Activated naive CD4-positive, alpha-beta T cell treated with Interleukin-2 at 50 U/mL for 16 hours (primary cell): ENCODE measurements at places on chromosomes 2 and 18.

DNA sequence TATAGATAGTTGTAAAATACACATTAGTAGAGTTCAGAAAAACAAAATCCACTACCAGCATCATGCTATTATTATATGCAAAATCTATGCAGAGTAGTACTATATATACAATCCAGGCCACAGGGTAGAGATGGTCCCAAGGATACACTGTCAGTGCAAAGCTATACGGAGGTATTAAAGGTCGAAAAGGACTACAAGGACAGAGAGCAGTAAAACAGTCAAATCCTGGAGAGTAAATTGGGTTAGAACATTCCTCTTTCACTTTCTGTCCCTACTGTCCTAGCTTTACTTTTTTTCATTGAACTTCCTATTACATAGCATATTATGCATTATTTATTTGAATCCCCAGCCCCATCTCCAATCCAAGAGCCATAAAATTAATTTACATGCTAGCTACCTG is 39.7 kb upstream of the SDC1 start:
- no peak for DNase-seq

DNA sequence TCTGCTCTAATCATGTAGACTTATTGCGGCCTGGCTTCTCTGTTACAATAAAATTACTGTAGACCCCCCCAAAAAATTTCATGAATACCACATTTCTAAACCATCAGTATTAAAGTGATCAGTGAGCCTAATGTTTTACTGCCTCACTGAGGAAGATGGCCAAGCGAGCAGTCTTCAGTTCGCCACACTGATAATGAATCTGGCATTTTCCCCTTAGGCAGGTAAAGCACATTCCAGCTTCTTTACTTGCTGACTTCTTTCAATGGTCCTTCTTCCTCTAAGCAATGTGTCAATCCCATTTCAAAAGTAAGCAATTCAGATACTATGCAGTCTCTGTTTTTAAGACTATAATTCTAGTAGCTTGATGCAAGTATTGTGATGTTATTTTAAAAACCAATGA is 137.6 kb downstream of the LAMA1 start:
- DNase-seq, result no peak

DNA sequence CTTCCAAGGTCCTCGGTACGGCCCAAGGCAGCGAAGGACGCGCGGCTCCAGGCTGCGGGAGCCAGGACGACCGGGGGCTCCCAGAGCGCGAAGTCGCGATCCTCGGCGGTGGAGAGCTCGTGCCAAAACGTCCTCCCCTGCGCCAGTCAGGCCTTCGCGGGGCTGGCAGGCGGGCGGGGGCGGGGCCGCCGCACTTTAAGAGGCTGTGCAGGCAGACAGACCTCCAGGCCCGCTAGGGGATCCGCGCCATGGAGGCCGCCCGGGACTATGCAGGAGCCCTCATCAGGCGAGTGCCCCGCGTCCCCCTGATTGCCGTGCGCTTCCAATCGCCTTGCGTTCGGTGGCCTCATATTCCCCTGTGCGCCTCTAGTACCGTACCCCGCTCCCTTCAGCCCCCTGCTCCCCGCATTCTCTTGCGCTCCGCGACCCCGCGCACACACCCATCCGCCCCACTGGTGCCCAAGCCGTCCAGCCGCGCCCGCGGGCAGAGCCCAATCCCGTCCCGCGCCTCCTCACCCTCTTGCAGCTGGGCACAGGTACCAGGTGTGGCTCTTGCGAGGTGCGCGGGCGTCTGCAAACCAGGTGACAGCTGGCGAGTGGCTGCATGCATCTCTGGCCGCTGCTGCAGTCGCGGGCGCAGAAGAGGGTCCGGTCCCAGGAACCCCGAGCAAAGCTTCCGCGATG is at the start of gene CIDEA:
Gene CIDEA, plus strand, starts transcription at position 226 of the 684 bp plus-strand sequence. Its CDS starts 23 bp downstream, at position 249.
- no peak for DNase-seq

DNA sequence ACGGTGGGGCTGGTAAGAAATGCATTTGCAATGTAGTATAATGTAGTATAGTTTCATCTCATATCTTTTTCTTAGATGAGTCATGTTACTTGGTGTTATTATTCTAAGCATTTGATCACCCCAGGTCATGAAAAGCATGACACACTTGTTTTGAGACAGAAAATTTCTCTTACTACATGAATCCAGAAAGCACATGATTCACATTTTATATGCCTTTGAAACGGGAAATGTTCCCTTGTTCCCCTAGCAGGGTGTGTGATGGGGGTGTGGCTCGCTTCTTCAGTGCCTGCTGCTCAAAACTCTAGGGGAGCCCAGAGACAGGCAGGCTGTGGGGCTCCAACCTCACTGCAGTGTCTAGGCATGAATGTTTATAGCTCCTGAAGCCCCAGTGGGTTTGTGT is 116.0 kb upstream of the RAB27B start:
- DNase-seq, result peak; percentile 11

- no peak for DNase-seq
Measured at GRCh38 chr2:33146102-33146501, 199.3 kb downstream of the LTBP1 start.

DNA sequence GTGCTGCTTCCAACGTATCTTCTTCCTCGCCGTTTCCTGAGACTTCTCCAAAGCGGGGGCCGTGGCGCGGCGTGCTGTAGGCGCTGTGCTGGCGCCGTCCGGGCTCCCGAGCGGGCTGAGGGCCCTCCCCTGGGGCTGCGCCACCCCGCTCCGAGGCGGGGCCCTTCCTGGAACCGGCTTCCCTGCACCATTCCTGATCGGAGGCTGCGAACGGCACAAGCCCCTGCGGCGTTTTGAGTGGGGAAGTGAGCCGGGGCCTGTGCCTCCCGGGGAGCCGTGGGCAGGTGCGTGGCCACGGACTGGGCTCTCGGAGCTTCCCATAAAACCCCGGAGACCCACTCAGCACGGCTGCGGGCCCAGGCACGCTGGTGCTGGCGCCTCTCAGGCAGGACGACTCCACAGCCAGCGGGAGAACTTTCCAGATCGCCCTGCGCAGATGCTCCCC is 74.7 kb downstream of the PSMG2 start:
- no peak for DNase-seq

- DNase-seq, result no peak
Measured at GRCh38 chr2:196076778-196077568, 8.3 kb upstream of the DNAH7 start.

- DNase-seq, result no peak
Measured at GRCh38 chr2:64018701-64019082, 536 bp downstream of the VPS54 start.

DNA sequence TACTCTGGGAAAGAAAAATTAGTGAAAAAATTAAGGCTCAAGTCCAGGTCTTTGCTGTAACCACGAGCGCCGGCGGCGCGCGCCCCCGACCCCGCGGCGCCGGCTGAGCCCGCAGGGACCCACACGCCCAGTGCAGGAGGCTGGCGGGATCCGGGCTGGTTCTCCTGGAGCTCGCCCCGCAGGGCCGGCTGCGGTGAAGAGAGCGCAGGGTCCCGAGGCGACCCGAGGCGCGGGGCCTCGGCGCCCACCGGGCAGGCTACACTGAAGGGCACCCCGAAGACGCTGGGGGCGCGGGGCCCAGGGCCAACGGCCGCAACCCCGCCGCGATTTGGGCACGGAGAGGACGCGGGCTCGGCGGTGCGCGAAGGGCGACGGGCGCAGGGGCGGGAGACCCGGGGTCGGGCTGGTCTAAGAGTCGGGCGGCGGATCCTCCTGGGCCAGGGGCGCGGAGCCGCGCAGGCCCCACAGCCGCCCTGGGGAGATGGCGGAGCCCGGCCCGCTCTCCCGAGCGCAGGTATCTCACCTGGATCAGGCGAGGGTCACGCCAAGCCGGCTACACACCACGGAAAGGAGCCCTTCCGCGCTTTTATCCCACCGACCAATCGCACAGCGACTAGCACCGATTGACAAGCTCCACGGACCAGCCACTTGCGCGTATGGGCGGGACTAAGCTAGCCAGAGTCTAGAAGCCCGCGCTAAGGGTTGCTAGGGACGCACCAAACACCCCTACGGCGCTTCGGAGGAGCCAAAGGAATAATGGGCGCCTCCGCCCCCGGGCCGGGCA is at the start of gene PASK:
Gene PASK, minus strand, starts transcription at position 582 of the 784 bp plus-strand sequence. CDS start 6,440 bp downstream, outside the sequence.
- DNase-seq, result peak; percentile 94

DNA sequence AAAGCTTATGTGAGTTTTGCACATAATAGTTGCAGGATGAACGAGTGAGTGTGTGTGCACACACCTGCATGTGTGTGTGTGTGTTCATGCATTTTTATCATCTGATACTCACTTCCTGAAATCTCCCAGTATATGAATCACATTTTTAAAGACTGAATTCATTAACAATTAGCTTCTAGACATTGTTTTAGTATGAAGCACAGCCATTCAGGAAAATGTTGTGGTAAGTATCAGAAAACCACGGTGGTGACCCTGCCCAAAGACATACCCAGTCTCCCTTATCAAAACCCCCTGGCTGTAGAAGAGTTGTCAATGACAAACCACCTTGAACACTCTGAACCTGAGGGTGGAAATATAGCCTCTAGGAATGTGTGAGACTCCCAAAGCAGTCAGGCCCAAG is 220.8 kb downstream of the ALK start:
- no peak for DNase-seq

DNA sequence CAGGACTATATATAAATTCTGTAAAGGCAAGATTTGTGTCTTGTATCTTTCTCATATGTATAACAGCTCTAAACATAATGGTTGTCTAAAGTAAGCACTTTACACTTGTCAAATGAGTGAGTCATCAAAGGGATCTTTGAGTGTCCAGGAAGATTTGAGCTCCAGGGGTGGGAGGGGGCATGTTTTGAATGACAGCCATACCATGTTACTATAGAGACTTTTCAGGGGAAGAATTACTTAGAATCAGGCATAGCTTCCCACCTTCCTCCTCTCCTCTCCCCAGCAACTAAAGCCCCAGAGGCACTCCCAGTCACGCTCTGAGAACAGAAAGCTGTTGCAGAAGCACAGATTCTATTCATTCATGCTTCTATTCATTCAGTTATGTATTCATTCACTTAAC is 65.8 kb upstream of the ALK start:
- DNase-seq, result no peak

DNA sequence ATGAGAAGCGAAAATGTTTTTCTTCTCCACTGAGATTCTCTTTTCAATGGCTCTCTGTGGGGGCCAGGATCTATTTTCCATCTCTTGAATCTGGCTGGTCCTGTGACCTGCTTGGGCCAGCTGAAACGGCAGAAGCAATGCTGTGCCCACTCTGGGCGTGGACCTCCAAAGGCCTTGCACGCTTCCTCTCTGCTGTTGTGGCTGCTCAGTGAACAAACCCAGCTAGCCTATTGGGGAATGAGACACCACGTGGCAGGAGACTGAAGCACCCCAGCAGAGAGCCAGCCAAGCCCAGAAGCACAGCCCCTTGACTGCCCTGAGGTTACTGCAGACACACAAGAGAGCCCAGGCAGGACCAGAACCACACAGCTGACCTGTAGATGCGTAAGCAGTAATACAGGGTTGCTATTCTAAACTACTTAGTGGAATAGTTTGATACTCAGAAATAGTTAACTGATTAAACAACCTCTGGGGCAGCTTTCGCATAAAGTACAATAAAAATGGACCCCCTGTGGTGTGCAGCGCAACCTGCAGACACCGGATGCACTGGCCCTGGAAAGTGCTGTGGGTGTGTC is 221.7 kb upstream of the SH3BP4 start:
- no peak for DNase-seq

DNA sequence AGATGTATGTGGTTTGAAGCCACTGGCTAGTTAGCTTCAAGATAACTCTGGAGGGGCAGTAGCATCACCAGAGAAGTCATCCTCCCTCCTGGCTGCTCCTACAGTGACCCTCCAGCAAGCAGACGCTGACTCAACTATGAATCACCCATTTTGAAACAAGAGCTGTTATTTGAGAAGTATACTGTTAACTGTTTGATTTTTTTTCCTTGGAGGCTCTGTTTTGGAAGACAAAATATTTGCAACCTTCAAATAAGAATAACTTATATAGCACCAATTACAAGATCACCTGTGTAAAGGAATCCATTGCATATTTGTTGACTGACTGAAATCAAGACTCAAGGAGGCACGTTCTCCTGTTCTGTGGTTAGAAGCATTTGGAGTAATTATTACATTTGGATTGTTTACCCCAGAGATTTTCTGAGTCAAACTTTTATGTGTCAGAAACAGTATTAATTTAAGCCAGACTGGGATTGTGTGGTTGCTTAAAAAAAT is 313.8 kb downstream of the MTX2 start:
- no peak for DNase-seq

DNA sequence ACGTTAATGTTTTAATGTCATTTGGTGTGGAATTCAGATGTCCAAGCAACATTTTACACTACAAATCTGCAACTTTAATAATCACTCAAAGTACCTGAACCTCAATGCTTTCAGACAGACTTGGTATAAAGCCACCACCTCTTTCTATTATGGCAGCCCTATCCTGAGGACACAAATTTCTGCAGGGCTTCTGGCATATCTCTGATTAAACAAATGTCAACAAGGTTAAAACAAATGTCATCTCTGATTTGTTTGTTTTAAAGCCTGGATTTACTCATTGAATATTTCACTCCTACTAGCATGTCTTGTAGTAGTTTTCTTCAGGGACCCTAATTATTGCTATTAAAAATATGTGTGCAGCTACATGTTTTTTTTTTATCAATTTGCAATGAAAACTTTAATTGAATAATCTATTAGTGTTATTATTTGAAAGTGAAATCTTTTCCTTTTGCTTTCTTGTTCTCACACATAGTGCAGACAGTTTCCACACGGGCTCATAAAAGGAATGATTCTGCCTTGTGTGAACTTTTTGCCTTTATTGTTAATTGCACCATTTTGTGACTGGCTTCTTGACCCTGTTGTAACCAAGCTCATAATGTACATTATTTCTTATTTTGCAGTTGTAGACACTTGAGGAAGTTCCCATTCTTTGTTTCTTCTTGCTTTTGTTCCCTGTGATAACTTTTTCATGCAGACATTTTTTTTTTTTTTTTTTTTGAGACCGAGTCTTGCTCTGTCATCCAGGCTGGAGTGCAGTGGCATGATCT is 30.1 kb downstream of the IL37 start:
- DNase-seq, result no peak

- DNase-seq, result no peak
Measured at GRCh38 chr18:56825878-56826277, 174.7 kb downstream of the WDR7 start.

DNA sequence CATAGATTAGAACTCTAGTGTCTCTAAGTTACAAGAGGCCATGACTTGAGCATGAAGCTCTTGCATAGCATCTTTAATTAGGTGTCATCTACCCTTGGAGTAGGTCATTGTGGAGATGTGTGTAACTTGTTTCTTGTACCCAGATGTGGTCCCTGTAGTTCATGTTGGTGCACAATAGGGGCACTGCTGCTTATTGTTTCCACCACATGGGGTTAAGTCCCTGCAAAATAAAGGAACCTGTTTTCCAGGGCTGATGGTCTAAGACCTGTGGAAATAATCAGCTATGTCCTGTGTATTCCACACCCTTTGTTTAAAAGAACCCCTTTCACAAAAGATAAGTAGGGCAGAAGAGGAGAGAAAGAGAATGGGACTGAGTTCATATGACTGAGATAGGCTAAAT is 28.6 kb downstream of the ASXL3 start:
- no peak for DNase-seq
